Effector memory CD8-positive, alpha-beta T cell (primary cell): ENCODE measurements at places on chromosomes 2 and 18.

GRCh38 chr2:33425586-33426031 lies 50.8 kb upstream of the RASGRP3 start:
- DNase-seq, result no peak

DNA sequence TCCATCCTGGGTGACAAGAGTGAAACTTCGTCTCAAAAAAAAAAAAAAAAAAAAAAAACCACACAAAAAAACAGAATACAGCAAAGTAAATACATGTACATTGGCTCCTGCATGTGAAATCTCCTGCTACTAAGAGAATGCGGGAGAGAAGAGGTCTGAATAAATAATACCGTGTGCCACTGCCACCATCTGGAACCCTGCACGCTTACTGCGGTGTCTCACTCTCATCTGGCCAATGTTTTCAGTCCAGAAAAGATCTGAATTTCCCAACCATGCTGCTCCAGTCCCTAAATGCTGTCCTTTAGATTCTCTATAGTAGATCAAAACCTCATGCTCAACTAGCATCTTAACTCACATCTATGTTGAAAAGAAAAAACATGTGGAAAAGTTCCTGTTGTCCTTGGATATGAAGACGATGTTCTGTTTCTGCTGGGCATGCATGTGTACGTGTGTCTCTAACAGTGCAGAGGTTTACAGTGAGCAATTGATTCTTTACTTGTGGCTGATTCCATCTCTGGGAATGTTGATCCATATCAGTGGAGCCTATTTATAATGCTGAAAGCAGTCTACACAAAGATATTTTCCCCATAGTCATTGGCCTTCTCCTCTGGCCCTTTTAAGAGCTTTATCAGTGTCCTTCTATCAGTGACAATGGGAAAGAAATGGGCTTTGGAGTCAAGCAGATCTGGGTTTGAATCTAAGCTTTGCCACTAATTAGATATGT lies 11.9 kb downstream of the STON1 start:
- no peak for DNase-seq

GRCh38 chr2:135318808-135319207 lies 212.2 kb downstream of the ZRANB3 start:
- no peak for DNase-seq

GRCh38 chr18:37674570-37674969 lies 109.0 kb upstream of the CELF4 start:
- DNase-seq, result no peak

- DNase-seq, result no peak
Observed at GRCh38 chr2:66084948-66085590, 349.9 kb upstream of the MEIS1 start.

DNA sequence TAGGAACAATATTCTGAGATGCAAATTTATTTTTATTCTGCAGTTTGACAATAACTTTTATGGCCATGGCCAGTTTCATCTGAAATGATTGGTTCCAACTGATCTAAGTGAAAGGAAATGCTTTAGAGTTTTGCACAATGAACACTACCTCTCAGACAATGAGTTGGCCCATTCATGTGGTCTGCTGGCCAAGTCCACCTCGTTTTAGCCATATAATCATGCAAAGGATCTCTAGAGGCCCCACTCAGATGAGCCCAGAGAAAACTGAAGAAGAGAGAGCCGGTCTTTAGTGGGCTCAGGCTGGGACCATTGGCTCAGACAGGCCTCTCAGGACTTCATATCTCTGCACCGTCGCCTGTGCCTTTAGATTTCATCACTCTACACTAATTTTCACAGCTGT lies 254.7 kb downstream of the MREG start:
- DNase-seq, result no peak

DNA sequence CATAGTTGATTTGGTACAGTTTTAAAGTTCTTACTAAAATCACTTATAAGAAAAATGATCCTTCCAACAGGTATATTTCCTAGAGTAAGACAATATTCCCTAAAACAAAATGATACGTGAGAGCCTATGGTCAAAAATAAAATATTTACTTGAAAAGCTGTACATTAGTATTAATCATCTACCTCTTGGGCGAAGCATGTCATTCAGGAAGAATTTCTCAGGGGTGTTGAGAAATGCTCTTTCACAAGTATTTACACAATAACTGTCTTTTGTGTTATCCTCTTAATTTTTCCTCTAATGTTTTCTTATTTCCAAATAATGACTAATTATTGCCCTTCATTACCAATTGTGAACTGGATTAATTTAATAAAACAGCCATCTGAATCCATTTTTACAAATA lies 466.3 kb downstream of the SATB2 start:
- DNase-seq, result no peak

DNA sequence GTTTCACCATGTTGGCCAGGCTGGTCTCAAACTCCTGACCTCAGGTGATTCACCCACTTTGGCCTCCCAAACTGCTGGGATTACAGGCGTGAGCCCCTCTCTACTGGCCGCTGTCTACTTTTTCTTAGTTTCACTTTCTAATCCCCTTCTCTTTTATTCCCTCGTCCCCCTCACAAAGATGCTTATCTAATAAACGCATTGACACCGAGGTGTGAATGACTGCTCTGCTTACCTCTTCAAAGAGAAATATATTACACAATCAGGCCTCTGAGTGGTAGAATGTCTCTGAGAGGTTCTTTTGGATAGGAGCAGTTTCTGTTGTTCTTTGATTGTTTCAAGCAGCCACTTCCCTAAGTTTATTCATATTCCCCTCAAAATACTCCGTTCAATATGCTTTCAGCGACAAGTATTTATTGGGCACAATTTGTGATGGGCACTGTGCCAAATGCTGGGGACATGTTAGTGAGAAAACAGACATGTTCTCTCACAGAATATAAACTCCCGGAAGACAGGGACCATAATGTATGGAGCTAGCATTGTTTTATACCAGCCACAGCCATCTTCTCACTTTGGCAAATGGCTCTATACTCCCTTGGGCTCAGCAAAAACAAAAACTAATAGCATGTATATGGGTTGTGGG lies 34.7 kb upstream of the RAPH1 start:
- DNase-seq, result no peak
